Cardiac muscle cell (in vitro differentiated cells and primary cell): ENCODE measurements at places on chromosomes 1 and 21. TPM values are rescaled to one million over a fixed set of nuclear protein-coding genes. Genes with fewer than 3 reads are reported as not detected.

GRCh38 chr1:212746546-212746945, 45.0 kb downstream of the NSL1 start:
- H3K27me3 ChIP-seq, result no peaks in the 10 kb centered on the region
- no peak for DNase-seq
- H3K27ac ChIP-seq, result no peak overlapping the region
- H3K4me3 ChIP-seq, result no peak overlapping the region

The HTR1D gene
- 0.09 TPM in 1 of 2 replicates, not detected in the other for total RNA-seq

The GRIK3 gene
- total RNA-seq, result 0.09 TPM in 1 of 2 replicates, not detected in the other

The ZNF697 gene
- total RNA-seq, result 7.0 and 8.1 TPM in 2 replicates

The BLACAT1 gene
- 0.56 and 0.66 TPM in 2 replicates for total RNA-seq
